ENCODE measurements at places on chromosomes 1 and 21.

DNA sequence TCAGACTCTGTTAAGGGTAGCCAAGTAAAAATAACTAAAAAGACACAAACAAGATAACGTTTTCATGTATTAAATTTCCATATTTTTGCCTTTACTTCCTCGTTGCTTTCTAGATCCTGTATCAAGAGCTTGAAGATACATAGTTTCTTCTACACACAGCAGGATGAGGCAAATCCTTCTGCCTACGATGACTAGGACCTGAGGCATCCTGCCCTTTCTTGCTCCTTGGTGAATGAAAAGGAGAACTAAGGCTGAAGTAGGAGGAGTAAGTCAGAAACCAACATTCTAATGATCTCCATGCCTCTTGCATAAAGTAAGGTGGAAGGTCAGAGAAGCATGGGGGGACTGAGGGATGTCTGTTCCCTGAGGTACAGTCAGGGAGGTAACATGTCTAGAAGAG is 102.6 kb downstream of the GPATCH2 start:
- no peak for DNase-seq

DNA sequence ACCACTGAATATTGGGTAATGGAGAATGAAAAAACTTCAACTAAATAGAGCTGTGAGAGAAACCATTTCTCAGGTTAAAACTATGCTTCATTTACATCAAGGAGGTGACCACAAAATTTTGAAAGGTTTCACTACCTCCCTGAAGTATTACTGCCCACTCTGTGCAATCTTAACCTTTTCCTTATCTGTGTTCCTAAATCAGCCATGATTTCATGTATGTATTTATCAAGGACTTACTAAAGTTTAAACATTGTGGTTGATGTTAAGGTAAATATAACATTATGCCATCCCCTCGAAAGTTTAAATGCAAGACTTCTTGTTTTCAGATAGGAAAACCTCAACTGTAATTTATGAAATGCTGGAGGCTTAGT is 84.4 kb downstream of the CLEC20A start:
- no peak for DNase-seq

DNA sequence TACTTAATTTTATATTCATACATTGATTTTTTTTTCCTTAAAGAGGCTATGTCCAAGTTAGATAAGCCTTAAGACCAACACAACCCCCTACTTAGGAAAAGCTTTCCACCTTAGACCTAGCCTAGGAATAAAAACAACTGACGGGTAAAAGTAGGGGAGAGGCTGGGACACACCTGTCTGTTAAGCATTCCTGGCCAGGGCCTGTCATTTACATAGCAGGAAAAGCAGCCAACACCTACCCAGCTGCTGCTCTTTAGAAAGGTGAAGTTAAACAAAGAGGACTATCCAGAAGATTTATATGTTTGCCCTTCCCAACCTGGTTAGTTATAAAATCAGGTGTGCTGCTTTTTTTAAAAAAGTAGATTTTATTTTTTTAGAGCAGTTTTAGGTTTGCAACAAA is 29.1 kb upstream of the SAMD13 start:
- no peak for DNase-seq

DNA sequence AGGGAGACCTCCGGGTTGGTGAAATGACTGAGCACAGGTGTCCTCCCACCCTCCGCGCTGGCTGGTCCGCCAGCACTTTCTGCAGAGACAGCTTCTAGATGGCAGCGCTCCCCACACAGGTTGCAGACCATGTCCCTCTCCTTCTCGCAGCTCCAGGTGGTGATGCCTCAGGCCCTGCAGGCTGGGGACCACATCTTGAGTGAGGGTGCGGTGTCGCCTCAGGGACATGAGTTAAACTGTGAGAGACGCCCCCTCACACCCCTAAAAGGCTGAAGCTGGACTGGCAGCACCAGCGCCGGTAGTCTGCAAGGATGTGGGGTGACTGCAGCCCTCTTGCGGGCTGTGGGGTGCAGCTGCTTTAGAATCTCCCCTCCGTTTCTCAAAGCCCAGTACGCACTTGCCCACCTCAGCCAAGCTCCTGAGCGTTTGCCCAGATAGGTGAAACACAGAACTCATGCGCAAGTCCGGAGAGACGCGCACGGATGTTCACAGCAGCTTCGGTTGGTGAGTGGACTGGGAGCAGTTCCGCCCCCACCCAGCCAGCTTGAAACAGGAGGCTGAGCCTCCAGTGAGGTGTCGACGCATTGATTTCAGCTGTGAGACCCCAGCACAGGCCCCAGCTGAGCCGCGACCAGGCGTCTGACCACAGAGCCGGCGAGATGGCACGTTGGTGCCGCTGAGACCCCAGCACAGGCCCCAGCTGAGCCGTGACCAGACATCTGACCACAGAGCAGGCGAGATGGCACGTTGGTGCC is 28.6 kb downstream of the COL6A1 start:
- no peak for DNase-seq

- no peak for DNase-seq
Observed at GRCh38 chr1:12607263-12607662, 10.7 kb downstream of the DHRS3 start.

- DNase-seq: no peak
Observed at GRCh38 chr21:41086569-41086968, 81.4 kb upstream of the BACE2 start.

GRCh38 chr1:38727684-38728584 is 131.6 kb downstream of the RRAGC start:
- peak; percentile 38 for DNase-seq
